ENCODE measurements at places on chromosomes 5 and 9. TPM values are rescaled to one million over a fixed set of nuclear protein-coding genes. Genes with fewer than 3 reads are reported as not detected.

DNA sequence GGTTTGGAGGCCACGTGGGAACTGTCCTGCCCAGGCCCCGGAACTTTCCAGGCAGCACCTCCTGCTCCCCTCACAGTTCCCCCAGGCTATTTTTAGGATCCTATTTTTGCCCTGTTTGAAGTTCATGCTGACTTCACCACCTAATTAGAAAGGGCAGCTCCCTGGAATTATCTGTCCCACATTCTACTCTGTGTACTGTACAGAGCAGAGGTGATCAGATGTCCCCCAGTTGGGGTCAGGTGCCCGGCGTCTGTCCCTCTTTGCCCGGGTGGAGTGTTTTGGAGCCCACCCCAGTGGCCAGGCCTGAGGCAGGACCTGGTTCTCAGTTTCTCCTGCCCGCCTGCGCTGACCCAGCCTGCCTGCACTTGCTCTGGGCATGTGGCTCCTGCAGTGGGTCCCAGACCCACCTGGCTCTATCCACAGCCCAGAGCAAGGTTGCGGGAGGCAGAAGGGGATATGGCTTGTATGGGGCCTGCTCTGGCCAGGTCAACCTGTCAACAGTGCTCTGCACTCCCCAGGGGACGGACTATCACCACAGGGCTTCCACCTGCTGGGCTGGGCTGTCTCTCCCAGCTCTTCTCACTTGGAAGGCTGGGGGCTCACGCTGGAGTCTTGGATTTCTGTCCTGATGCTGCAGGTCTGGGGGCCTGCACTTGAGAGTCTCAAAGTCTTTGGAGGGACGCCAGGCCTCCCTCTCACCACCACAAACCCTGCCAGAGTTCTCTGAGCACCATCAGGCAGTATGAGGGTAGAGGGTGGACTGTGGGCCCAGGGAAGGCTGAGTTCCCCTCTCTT, 268.3 kb downstream of the GADD45G start:
- DNase-seq: no peak

GRCh38 chr5:43543434-43543833, 13.4 kb downstream of the PAIP1 start:
- no peak for DNase-seq

GRCh38 chr9:137141050-137141810, 2.3 kb downstream of the GRIN1 start:
- DNase-seq: no peak

DNA sequence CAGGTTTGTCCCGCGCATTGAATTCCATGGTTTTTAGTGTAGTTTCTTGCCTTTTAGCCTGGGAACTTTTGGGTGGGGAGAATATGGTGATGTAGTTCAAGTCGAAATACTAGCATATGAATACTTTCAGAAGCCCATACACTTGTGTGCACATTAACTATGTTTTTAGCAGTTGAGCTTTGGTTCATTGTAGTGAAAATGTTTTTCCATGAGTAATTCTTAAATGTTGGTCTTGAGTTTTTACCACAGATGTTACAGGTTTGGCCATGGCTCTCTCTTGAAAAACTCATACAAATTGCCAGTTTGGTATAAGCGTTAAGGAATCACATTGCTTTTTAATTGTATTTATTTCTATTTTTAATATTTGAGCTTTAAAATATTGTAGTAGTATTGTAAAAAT, 45.6 kb downstream of the TRIO start:
- no peak for DNase-seq

GRCh38 chr9:1369297-1369696, 319.1 kb downstream of the DMRT2 start:
- no peak for DNase-seq

GRCh38 chr9:34046784-34047379, 1.8 kb downstream of the UBAP2 start:
- DNase-seq: no peak

Gene FBP1
- 0.53 TPM for polyA plus RNA-seq

Measured in HepG2 (cell line).